ENCODE measurements at places on chromosomes 11 and 22.

DNA sequence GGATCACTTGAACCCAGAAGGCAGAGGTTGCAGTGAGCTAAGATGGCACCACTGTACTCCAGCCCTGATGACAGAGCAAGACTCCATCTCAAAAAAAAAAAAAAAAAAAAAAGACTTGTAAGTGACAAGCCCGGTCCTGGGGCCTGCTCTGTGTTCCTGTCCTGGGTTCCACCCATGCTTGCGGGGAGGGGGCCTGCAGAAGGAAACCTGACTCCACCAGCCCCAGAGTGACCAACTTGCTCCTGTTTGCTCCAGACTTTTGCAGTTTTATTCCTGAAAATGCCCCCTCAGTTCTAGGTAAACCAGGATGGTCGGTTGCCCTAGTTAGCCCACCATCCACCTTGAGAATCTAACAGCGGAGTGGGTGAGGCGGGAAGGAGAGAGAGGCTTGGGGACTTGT lies 10.1 kb upstream of the LRP5 start:
- no peak for DNase-seq

GRCh38 chr11:40215556-40215955 lies 1243.9 kb downstream of the LRRC4C start:
- DNase-seq, result no peak

DNA sequence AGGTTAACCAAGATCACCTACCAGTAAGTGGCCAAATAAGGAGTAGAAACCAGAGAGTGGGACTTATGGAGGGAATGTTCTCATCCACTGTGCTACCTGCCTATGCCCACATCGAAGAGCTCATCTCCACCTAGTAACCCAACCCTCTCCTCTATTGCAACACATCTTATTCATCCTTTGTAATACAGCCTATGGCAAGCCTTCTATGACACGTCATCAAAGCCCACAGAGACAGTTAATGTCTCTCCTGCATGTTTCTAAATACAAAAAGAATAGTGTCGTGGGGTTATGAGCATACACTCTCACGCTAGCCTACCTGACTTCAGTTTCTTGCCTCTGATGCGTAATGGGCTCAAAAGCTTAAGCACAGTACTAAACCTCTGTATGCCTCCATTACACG lies 1158.1 kb upstream of the TENM4 start:
- DNase-seq, result no peak

DNA sequence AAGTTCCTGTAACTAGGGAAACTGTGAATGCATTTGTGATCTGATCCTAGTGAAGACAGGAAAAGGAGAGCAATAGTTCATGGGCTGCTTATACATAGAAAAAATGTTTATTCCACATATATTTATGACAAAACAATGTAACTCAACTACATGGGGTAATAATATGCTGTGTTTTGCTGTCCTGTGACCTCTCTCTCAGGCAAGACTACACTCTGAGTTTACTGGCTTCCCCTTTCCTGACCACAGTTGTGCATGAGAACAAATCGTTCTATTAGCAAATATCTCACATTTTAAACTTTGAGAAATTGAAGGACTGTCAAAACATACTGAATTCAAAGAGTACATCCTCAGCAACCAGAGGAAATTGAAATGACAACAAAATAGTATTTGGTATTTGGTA lies 161.9 kb upstream of the TRPC6 start:
- DNase-seq, result no peak

GRCh38 chr11:61739966-61740365 lies 12.5 kb upstream of the MYRF start:
- no peak for DNase-seq

DNA sequence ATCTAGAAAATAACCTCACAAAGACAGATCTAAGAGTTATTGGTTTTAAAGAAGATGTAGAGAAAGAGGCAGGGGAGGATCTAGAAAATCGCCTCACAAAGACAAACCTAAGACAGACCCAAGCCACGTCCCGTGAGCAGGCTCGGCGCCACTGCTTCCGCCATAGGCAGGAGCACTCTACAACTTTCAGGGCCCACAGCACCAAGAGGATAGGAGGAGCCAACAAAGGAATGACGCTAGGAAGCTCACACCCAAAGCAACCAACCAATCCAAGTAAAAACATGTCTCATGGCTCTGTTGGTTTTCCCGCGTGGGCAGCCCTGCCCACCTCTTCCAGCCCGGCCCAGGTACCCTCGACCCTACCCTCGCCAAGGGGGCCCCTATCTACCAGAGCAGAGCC lies 4167.4 kb upstream of the OR11H1 start:
- DNase-seq, result no peak

DNA sequence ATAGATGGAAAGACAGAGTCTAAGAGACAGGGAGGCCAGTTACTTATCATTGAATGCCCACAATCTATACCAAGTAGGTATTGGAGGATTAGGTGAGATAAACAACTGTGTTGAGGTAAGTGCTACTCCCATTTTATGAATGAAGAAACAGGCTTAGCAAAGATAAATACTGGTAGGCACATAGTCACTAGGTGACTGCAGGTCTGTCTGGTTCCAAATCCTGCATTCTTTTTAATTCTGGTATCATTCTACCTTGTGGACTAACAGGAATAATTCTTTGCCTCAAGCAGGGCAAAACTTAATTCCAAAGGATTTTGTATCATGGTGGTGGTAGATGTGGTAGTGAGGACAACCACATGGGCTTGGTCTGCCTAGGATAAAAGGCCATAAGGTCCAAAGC lies 28.4 kb downstream of the RNF169 start:
- DNase-seq, result no peak

DNA sequence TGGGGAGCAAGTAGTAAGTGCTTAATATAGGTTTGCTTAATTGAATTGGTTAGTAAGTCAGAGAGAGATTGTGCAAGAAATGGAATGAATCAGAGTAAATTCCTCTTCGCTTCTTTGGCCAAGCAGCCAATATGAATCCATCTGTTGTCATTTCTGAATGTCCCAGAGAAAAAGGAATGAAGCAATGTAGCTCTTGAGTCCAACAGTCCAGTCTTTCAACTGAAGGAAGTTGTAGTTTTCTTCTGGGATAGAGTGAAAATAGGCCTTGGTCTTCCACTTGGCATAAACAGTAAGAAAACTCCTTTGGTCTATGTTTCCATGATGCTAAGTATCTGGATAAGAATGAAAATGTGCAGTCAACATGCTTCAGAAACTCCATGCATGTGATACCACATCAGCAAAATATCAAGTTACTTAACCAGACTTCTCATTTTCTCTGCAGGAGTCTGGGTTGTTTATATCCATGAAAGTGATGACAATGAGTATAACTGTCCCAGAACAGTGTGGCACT lies 1.8 kb upstream of the FIBIN start:
- DNase-seq, result no peak

DNA sequence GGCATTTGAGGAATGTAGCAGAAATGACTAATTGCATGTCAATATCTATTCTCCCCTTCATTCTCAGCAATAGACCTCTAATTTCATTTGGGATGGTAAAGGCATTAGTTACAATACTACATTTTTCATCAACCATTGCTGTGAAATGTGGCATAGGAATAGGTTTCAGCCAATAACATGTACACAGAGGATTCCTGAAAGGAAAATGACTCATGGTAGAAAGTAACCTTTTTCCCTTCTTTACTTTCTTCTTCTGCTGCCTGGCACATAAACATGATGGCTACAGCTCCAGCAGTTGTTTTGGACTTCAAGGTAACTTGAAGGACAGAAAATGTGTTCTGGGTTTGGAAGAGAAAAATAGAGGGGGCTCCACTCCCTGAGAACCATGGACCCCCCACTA lies 231.8 kb upstream of the CTSC start:
- no peak for DNase-seq

- peak; percentile 10 for DNase-seq
Observed at GRCh38 chr22:49976439-49977175, 16.0 kb downstream of the PIM3 start.

DNA sequence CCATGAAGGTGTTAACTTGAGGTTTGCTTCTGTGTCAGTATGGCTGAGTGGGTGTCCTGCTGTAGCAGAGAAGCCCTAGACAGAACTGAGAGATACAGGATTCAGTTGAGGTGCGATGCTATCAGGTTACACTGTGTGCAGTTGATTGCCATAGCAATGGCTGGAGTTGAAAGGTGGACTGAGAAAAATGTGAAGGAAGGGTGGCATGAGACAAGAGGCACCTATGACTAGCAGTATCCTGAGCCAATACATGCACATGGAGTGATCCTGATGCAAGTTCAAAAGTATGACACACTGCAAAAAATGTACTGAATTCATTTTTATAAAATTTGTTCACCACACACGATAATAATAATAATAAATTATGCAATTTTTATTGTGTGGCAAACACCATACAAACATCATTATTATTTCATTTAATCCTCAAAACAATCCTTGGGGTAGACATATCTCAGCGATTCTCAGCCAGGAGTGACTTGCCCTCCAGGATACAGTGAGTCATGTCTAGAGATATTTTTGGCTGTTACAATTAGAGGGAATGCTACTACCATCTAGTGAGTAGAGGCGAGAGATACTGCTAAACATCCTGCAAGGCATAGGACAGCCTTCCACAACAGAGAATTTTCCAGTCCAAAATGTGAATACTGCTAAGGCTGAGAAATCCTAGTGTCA lies 3.9 kb upstream of the PIWIL4 start:
- no peak for DNase-seq

DNA sequence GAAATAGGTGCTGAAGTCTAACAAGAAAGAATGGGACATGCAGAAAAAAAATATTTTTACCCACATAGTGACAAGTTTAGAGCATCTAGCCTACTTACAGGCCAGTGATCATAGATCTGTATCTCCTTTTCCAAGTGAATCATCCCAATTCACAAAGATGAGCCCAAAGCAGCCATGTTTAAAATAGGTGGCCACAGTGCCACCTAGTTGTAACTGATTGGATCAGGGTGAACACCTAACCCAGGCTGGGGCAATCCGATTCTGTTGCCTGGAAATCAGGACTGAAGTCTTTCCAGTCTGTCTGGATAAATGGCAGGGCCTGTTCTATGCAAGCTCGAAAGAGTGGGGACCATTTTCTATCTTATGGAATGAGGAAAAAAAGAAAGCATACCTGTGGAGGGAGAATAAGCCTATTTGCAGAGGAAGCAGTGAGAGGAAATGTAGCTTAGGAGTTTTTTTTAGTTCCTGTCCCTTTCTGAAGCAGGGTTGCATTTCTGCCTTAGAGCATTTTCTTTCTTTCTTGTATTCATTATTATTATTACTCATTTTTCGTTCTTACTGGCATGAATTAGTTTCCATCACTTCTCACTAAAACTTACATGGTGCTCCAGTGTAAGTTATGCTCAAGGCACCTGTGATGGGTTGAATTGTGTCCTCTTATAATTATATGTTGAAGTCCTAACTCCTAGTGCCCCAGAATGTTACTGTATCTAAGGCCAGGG lies 113.2 kb upstream of the RAG2 start:
- DNase-seq, result no peak

- DNase-seq, result no peak
Observed at GRCh38 chr22:36160499-36160942, at the start of gene APOL3. Gene APOL3 (minus strand): TSS chr22:36160755. CDS start chr22:36149055, 11,700 bp downstream.

DNA sequence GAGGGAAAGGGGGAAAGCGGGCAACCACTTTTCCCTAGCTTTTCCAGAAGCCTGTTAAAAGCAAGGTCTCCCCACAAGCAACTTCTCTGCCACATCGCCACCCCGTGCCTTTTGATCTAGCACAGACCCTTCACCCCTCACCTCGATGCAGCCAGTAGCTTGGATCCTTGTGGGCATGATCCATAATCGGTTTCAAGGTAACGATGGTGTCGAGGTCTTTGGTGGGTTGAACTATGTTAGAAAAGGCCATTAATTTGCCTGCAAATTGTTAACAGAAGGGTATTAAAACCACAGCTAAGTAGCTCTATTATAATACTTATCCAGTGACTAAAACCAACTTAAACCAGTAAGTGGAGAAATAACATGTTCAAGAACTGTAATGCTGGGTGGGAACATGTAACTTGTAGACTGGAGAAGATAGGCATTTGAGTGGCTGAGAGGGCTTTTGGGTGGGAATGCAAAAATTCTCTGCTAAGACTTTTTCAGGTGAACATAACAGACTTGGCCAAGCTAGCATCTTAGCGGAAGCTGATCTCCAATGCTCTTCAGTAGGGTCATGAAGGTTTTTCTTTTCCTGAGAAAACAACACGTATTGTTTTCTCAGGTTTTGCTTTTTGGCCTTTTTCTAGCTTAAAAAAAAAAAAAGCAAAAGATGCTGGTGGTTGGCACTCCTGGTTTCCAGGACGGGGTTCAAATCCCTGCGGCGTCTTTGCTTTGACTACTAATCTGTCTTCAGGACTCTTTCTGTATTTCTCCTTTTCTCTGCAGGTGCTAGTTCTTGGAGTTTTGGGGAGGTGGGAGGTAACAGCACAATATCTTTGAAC lies 6.8 kb downstream of the MALAT1 start:
- DNase-seq, result no peak

DNA sequence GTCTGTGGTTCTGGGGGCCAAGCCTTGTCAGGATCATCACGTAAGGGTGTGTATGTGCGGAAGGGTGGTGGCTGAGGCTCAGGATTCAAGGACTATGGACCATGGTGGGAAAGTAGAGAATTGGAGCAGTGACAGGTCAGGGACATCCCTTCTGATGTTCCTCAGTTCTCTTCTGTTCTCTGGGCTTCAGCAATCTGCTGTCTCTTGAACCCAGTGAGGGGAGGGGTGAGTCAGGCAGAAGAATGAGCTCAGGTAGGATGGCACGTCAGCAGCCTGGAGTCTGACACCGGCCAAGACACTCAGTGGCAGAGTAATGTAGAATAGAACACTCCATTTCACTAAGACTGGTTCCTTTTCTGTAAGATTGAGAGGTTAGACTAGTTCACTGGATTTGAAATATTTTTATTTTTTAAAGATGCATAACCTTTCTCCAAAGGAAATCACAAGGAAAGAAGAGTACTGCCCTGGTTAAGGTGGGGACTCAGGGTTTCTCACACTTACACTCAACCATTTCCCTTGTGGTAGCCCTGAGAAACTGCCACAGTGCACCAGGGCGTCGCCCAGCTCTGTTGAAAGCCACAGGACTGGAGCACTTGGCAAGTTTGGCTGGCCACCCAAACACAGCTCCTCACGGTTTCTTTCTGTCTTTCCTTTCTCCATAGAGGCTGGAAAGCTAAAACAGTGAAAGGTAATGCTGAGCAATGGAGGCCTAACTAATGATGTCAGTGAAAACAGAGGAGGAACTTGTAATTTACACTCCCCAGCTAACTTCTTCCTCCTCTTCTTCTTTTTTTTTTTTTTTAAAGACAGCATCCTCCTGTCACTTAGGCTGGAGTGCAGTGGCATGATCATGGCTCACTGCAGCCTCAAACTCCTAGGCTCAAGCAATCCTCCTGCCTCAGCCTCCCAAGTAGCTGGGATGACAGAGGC lies 23.1 kb upstream of the MICAL2 start:
- no peak for DNase-seq
